ENCODE measurements at places on chromosomes 16 and 17. TPM values are rescaled to one million over a fixed set of nuclear protein-coding genes. Genes with fewer than 3 reads are reported as not detected.

Gene WNT9B
- total RNA-seq, result not detected

DNA sequence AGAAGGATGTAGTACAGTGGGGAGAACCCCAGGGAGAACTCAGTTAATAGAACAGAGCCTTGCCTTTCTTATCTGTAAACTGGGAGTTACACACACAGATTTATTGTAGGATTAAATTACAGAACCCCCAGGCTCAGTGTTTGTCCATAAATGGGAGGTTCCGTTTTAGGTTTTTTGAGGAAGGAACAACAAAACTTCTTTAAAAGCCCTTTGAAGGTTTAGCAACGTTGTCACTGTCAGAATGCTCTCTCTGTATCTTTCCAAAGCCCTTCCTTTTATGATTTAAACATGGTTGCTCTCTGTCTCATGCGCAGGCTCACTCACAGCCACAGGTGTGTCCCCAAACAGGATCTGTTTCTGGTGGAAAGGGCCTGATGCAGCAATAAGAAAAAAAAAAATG lies 9.4 kb upstream of the GNA13 start:
- peaks cover 15% of the 10 kb centered on the region for H3K27me3 ChIP-seq
- no peaks in the 10 kb centered on the region for H3K36me3 ChIP-seq
- no peak overlapping the region for H3K4me3 ChIP-seq
- no peak overlapping the region for H3K27ac ChIP-seq

DNA sequence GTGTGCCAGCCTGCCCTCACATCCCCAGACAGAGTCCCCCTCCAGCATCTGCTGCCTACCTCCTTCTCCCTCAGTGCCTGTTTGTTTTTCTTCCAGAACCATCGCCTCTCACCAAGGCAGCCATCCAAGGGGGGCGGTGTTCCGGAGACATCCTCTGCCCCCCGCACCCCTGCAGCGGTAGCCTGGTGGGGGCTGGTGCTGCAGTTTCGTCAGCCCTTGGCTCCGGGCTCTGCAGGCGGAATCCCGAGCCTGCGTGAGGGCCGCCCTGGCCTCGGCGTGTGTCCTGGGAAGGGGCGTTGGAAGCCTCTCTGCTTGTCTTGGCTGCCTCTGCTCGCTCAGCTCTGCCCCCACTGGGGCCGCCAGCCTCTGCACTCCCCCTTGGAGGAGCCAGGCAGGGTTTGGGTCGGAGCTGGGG lies 126.0 kb upstream of the CIBAR2 start:
- no peak overlapping the region for H3K27ac ChIP-seq
- H3K4me1 ChIP-seq, result peaks cover 10% of the 10 kb centered on the region

Gene DOC2A
- total RNA-seq, result not detected

Gene IGFBP4
- total RNA-seq, result 28.7 TPM

- no peak overlapping the region for H3K27ac ChIP-seq
- no peak for DNase-seq
- peaks cover 20% of the 10 kb centered on the region for H3K27me3 ChIP-seq
- no peak overlapping the region for H3K4me3 ChIP-seq
- no peaks in the 10 kb centered on the region for H3K36me3 ChIP-seq
Observed at GRCh38 chr17:37756051-37756450, 11.2 kb upstream of the HNF1B start.

DNA sequence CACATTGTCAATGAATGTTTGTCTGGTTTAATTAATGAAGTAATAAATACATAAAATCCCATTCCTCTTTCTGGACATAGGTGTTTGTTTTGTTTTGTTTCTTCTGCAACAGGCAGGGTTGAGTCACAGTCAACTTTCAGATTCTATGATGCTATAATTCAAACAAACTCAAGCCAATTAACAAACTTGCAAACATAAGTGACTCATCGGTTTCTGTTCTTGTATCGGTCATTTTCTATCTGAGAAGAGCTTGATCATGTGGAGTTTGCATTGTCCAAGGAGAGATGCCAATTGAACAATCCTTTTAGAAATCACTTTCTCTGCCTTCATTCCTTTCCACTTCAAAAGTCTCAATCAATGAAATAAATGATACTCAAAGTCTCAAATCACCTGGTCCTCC lies 294.2 kb upstream of the C16orf82 start:
- H3K36me3 ChIP-seq, result no peaks in the 10 kb centered on the region
- H3K27me3 ChIP-seq, result peaks cover 15% of the 10 kb centered on the region
- no peaks in the 10 kb centered on the region for H3K4me1 ChIP-seq

DNA sequence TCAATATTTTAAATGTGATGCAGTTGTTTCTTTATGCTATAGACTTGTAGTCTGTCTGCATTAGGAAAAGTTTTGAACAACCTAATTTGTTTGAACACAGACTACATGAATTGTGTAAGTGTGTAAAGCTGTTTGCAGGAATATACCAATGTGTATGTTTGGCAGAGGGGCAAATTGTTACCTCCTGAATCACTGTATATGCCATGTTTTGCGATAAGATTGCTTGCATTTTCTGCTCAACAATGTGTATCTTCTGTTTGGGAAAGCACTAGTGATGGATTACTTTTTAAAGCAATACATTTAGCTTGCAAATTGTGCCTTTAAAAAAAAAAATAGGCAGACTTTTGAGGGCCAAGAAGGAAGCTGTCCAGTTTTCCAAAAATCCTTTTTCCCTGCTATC lies 14.6 kb downstream of the RBBP6 start:
- no peak overlapping the region for H3K27ac ChIP-seq
- peaks cover 62% of the 10 kb centered on the region for H3K36me3 ChIP-seq
- H3K4me3 ChIP-seq, result no peak overlapping the region
- no peak for DNase-seq

DNA sequence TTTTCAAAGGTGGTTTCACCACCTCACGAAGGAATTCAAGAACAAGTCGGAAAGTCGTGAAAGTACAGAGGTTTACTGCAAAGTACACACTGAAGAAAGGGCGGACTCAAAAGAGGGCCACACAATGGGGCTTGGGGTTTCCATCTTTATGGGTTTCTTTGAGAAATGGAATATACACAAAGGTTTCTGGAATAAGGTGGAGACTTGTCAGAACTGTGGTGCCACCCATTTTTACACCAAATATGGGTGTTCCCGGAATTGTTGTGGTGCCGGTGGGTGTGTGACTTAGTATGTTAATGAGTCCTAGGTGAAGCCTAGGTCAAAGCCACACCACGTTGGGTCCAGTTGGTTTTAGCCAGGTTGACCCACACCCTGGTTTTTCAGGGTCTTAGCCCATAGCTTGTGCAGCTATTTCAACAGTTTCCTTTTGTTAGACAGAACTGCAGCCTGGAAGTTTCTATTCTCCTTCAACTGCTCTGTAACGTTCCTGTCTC lies 567 bp upstream of the GCSH start:
- peak overlapping the region; percentile 74 for H3K4me3 ChIP-seq
- H3K27ac ChIP-seq, result peak overlapping the region; percentile 46
- no peak for DNase-seq
- peaks cover 13% of the 10 kb centered on the region for H3K4me1 ChIP-seq
- no peaks in the 10 kb centered on the region for H3K36me3 ChIP-seq
- H3K27me3 ChIP-seq, result no peaks in the 10 kb centered on the region

Gene ARHGAP27
- total RNA-seq, result 100 TPM

Gene BRD7
- 90.4 TPM for total RNA-seq

- no peak overlapping the region for H3K4me3 ChIP-seq
- H3K27ac ChIP-seq, result no peak overlapping the region
- no peak for DNase-seq
- no peaks in the 10 kb centered on the region for H3K27me3 ChIP-seq
- peaks cover 17% of the 10 kb centered on the region for H3K4me1 ChIP-seq
- peaks cover 33% of the 10 kb centered on the region for H3K36me3 ChIP-seq
Observed at GRCh38 chr17:48373883-48374282, 56.1 kb downstream of the SKAP1 start.

- no peak for DNase-seq
- H3K27me3 ChIP-seq, result peaks cover 2% of the 10 kb centered on the region
- no peaks in the 10 kb centered on the region for H3K4me1 ChIP-seq
- no peak overlapping the region for H3K27ac ChIP-seq
- no peak overlapping the region for H3K4me3 ChIP-seq
Observed at GRCh38 chr16:58318391-58318790, 23.6 kb upstream of the PRSS54 start.

Gene HSD17B2
- total RNA-seq, result not detected

Gene LRRC75A
- 3.6 TPM for total RNA-seq

Gene CCL7
- not detected for total RNA-seq
